Forelimb muscle (tissue), 1 donor: ENCODE measurements at places on chromosomes 5 and 9.

DNA sequence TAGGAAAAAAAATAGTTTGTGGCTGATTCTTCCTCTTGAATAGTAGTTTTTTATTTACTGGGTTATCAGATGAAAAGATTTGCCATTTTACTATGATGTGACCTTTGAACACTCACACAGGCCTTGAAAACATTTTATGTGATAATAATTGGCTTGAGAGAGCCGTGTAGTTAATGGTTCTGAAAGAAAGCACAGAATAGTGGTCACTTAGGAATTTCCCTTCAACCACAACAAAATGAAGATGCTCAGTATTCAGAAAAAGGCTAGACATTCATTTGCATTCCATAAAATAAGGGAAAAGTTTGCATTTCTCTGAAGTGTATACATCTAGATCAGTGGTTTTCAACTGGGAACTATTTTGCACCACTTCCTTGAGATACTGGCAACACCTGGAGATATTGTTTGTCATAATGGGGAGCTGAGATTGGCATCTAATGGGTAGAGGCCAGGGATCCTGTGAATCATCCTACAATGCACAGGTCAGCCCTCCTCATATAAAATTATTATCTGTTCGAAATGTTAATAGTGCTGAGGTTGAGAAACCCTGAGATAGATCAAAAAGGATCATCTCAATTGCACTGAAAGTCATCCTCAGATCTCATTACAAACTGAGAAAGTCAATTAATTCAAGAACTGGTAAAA lies 446.4 kb upstream of the CCNG1 start:
- no peak for DNase-seq

GRCh38 chr5:1006656-1007071 lies 1.9 kb upstream of the NKD2 start:
- DNase-seq, result no peak

GRCh38 chr9:27292659-27293405 lies 4.1 kb downstream of the EQTN start:
- DNase-seq, result peak; percentile 95

GRCh38 chr9:32524892-32525708 lies 896 bp downstream of the RIGI start:
- no peak for DNase-seq

GRCh38 chr5:65815161-65815560 lies 93.2 kb downstream of the NLN start:
- no peak for DNase-seq

DNA sequence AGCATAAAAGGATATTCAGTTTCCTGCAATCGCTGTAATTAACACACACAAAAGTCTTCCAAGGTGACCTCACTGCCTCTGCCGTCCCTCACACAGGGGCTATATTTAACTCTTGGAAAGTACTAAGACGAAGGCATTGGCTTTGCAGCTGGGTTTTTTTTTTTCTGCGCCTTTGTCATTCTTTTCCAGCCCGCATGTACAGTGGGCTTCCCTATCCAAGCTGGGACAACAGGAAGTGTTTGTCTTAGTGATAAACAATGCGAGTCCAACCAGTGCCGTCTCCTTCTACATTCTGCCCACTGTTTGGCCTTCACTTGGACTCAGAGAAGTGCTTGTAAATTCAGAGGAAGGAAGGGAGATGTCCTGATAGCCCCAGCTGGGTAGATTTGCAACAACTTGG lies 17.6 kb downstream of the AFAP1L1 start:
- DNase-seq, result no peak

DNA sequence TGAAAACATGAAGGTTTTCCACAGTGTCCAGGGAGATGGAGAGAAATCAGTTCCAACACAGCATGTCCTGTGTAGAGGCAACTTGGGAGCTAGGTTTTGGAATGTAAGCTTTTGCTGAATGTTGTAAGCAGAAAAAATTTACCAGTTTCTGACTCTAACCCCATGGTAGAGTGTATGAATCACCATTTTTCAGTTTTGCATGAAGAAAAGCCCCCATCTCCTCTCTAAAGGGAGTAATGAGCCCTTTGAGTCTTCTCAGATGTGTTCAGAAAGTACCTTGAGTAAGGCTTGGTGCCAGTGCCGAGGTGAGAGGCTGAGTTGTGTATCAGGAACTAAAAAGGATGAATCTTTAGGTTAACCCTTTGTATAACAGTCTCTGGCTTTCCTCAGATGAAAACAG lies 96.2 kb downstream of the ADRB2 start:
- no peak for DNase-seq

DNA sequence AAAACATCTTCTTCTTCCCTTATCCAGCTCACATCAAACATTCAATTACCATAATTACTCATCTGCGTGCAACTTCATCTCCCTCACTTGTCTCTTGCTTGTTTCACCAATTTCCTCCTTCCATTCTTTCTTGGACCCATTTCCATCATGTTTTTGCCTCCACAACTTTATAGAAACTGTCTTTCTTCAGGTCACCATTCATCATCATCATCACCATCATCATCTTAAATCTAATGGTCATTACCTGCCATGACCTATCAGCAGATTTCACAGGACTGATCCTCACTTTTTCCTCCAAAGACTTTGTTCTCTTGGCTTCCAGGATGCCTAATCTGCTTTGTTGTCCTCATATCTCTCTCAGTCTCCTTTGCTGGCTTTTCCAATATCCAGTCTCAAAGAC lies 495.6 kb downstream of the DNAH5 start:
- DNase-seq, result no peak

GRCh38 chr9:135463140-135463539 lies 16.4 kb upstream of the PPP1R26 start:
- DNase-seq, result no peak

DNA sequence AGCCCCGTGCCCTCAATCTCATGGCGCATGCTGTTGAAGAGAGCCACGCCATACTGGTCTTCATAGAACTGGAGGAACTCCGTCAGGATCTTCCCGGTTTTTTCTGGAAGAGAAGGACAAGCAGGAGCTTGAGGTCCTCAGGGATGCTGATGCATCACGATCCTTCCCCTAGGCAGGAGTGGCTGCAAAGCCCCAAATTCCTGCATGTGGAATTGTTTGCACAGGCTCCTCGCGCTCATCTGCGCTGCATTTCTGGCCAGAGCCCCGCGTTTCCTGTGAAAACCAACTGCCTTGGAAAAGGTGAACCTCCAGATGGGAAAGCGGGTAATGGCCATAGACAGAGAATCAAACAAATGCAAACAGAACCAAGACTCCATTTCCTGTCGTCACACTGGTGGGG lies 80.4 kb downstream of the LRSAM1 start:
- DNase-seq, result no peak

DNA sequence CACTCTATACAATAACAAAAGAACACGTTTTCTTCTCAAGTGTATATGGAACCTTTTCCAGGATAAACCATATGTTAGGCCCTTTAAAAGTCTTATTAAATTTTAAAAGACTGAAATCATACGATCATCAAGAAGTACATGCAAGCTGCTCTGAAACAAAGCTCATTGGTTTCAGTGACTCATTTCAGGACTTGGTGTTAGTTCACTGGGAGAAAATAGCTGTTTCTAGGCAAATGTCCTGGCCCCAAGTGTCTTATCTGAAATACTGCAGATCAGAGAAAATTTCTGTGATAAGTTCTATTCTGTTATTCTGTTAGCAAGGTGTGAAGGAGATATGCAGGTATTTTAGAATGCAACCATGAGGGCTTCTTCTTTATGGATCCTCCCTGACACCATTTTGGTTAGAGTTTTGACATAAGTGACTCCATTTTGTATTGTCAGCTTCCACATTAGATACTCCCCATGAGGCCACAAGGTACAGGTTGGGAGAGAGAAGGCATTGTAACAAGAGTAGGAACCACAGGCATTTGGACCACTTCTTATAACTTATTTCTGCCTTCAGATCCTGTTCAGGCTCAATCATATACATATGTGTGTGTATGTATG lies 7.5 kb upstream of the CCDC180 start:
- no peak for DNase-seq

- no peak for DNase-seq
Observed at GRCh38 chr9:132898051-132898450, 19.4 kb downstream of the SPACA9 start.

DNA sequence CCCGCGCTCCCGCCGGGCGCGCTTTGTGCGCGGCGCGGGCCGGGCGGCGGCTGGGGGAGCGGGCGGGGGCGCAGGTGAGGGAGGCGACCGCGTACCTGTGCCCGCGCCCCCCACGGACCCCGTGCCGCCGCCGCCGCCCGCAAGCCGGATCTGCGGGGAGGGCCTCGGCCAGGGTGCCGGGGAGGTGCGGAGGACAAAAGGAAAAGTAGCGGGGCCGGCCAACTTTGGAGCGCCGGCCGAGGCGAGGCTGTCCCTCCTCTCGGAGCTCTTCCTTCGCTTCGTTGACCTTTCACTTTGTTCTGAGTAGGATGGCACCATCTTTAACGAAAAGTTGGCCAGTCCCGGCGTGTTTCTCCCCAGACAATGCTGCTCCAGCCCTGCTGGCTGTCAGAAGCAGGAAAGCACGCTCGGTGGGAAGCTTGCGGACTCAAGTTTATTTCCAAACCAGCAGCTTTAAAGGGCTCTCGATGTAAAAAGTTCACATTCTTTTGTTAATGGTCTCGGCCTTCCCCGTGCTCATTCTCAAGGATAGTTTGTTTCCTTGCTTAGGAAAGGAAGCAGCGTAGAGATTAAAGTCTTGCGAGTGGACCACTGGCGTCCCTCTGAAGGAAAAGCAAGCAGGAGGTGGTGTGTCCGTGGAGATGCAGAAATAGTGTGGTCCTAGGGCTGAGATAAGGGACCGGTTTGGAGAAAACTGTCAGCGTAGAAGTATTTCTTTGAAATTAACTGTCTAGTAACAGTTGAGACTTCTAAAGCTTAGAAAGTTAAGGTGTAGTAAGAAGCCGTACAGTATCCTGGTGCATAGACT lies 639 bp downstream of the EHMT1 start:
- no peak for DNase-seq

- DNase-seq, result no peak
Observed at GRCh38 chr9:73667749-73668148, 516.1 kb downstream of the ANXA1 start.

DNA sequence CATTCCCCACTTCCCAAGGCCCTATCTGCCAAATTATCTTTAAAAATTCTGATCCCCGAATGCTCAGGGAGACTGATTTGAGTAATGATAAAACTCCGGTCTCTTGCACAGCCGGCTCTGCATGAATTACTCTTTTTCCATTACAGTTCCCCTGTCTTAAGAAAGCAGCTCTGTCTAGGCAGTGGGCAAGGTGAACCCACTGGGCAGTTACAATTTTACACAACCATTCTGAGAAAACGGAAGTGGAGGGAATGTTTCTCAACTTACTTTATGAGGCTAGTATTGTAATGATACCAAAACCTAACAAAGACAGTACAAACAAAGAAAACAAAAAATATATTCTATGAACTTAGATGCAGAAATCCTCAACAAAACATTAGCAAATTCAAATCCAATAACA lies 100.0 kb downstream of the MCTP1 start:
- DNase-seq, result no peak

DNA sequence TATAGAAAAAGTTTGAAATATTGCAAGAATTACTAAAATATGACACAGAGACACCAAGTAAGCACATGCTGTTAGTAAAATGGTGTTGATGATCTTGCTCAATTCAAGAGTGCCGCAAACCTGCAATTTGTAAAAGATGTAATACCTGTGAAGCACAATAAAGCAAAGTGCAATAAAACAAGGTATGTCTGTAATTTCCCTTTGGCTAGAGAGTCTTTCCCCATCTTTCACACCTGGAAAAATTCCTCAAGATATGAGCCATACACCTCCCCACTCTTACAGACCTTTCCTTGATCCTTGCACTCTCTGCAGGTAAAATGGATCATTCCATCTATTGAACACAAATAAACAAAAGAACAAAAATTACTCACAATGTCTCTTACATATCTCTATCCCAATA lies 597.8 kb downstream of the EFNA5 start:
- no peak for DNase-seq

- DNase-seq, result no peak
Observed at GRCh38 chr5:172362755-172363154, 79.2 kb upstream of the UBTD2 start.

DNA sequence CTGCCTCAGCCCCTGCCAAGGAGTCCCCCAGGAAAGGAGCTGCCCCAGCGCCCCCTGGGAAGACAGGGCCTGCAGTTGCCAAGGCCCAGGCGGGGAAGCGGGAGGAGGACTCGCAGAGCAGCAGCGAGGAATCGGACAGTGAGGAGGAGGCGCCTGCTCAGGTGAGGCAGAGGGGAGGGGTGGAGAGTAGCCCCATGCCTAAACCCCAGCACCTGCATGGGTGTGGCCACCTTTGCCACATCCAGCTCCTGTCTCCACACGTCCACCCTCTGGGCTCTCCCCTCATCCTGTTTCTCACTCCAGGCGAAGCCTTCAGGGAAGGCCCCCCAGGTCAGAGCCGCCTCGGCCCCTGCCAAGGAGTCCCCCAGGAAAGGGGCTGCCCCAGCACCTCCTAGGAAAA lies 17.2 kb downstream of the TCOF1 start:
- no peak for DNase-seq

DNA sequence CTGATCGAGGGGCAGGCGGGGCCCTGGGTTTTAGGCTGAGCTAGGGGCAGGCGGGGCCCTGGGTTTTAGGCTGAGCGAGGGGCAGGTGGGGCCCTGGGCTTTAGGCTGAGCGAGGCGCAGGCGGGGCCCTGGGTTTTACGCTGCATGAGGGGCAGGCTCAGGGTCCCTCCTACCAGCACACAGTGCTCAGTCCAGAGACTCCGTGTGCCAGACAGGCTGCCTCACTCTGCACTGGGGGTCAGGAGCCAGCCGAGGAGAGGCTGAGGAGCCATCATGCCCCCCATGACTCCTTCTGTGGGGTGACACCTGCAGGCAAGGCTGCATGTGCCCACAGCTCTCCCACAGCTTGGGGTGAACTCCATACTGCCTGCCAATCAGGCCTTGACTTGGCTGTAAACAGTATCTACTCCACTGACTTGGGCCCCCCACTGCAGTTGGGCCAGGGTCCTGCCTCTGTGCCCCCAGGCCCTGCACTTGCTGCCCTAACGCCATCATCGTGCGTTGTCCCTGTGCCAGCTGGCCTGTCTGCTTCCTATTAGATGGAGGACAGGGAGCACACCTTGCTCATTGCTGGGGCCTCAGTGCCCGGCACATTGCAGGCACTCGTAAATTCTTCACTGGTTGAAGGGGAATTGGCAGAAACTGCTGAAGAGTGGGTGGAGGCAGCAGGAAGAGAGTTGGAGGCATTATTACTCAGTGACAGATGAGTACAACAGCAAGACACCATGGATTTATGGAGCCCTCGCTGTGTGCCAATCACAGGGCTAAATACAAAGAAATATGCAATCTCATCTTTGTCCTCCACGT lies 78.6 kb downstream of the AMBP start:
- DNase-seq, result no peak

GRCh38 chr5:98755406-98755805 lies 18.1 kb upstream of the RGMB start:
- no peak for DNase-seq
